IPS DF 19.7 (cell line): ENCODE measurements at places on chromosomes 5 and 9.

DNA sequence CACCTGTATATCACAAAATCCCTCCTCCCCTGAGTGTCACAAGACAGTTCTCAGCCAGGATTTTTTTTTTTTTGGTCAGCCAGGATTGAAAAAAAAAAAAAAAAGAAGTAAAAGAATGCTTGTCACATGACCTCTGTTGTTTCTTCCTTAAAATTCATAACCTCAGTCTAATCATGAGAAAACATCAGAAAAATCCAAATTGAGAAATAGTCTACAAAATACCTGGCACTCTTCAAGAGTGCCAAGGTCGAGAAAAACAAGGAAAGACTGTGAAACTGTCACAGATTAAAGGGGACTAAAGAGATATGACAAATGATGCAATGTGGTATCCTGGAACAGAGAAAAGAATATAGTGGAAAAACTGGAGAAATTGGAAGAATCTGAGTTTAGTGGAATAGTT is 58.5 kb upstream of the SUB1 start:
- no peak for DNase-seq

GRCh38 chr9:91724609-91725505 is 225.2 kb downstream of the ROR2 start:
- no peak for DNase-seq

DNA sequence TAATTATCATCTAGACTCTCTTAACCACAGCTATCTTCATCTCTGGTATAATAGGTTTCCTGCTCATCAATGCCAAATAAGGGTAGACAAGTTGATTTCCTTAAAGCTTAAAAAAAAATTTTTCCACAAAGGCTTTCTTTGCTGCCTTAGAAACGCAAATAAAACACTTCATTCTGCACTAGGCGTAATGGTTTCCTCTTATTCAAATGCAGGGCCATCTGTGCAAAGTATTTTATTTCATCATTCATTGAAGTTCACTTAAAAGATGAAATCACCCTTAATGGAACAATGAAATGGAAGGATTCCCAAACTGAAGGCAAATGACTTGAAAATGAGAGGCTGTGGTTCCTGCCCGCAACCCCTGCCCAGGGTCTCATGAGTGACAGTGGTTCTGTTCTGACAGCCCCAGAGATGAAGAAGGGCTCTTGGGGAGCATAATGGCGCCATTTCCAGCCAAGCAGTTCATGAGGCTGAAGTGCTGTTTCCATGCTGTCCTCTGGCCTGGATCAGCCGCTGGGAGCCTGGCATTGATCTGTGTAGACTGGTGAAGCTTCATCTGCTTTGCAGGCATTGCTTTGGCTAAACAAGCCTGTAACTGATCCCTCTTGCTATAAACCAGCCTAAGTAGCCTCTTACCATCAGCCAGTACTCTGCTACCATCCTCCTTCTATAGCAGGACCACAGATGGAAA is 276.9 kb upstream of the WWC1 start:
- DNase-seq, result no peak

GRCh38 chr5:127330116-127330515 is 39.5 kb downstream of the MEGF10 start:
- no peak for DNase-seq

DNA sequence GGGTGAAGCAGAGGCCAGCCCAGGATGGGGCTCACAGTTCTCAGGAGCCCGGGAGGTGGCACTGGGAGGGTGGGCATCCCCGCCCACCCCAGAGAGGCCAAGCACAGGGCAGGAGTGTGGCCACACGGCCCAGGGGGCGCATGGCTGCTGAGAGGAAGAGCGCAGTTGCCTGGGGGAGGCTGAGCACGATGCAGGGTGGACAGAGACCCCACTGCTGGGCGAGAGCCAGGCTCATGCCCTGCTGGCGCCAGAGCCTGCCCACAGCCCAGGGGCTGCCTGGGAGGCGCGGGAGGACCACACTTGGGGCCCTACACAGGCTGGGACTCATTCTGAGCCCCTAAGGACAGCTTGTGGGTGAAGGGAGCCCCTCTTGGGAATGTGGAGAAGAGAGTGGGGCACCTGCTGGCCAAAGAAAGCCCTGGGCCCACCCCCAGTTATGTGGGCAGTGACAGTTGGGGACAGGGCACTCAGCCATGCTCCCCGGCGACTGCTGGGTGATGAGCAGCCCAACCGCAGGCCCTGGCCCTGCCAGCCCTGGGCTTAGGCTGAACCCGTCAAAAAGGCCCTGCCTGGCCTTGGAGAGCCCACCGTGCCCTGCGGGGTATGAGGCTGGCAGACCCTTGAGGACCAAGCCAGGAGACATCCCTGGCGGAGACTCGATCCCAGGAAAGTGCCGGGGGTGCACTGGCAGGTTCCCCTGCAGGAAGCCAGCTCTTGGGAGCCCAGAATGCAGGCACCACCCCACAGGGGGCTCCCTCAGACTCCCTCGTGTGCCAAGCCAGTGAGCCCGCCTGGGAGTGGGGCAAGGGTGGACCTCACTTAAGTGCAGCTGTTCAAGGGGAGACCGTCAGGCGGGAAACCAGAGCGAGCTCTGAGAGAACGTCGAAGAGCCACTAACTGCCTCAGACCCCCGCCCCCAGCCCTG is 21.6 kb upstream of the CAMSAP1 start:
- no peak for DNase-seq

DNA sequence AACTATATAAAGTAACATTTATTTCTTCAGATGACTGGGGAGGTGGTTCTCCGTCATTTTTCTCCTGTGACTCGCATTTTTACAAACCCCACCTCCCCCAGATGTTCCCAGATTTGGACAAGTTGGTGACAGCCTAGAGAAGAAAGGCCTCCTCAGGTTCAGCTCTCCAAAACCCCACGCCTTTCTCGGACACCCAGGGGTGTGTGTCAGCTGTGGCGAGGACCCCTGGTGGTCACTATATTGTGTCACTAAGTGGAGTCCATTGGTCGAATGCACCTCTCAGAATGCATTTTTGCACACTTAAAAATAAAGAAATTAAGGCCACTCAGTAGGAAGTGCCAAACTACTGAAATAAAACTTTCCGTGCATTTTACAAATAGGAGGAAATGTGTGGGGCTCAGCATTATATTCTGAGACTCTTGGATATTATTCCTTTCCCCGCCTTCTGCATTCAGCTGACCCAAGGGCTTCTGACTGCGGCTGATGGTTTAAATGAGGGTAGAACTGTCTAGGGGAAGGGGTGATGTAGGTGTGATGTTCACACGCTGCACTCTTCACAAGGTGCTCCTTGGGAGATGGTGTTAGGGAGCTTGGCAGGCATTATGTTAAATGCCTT is 47.6 kb downstream of the ACO1 start:
- DNase-seq, result no peak

- DNase-seq, result no peak
Observed at GRCh38 chr5:150481972-150482406, 25.9 kb upstream of the NDST1 start.

- DNase-seq, result no peak
Observed at GRCh38 chr9:8736805-8737204, 937.2 kb upstream of the DMAC1 start.

- DNase-seq, result no peak
Observed at GRCh38 chr9:132447346-132447745, 37.3 kb downstream of the CFAP77 start.
